ENCODE measurements at places on chromosomes 12 and 14.

- no peak for DNase-seq
These were observed 10.3 kb upstream of the FLVCR2 start for GRCh38 chr14:75568140-75568539.

- no peak for DNase-seq
These were observed 48.4 kb upstream of the FOS start for GRCh38 chr14:75230140-75230792.

DNA sequence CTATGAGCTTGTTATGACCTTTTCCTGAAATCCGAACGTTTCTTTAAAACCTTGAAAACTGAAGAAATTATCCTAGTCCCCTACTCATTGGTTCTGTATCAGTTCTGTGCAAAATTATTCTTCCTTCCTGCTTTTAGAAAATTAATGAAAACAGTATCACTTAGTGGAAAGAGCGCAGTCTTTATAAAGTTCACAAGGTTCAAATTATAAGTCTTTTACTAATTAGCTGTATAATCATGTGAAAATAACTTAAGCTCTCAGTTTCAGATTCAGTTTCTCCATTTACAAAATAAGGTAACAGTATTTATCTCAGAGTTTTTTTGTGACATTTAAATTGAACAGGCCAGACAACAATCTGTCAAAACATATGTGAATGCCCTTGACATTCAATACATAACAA lies 306.1 kb downstream of the ADAMTS20 start:
- DNase-seq, result no peak

- no peak for DNase-seq
These were observed 74.3 kb upstream of the ARID2 start for GRCh38 chr12:45655186-45655585.

DNA sequence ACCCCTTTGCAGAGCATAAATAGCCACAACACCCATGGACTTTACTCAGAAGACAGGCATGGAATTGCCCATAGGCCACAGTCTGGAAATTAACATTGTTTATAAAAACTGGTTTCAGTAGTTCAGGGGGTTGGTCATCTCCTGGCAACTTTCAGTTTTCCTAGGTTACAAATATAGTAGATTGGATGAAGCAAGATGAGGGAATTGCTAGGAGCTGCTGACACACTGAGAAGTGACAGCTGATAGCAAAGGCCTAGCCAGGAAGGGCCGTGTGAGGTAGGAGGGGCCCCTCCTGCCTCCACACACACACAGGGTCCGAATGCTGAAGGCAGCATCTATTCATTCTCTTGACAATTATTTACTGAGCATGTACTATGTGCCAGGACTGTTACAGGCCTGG lies 8.3 kb downstream of the GALNT16 start:
- no peak for DNase-seq

DNA sequence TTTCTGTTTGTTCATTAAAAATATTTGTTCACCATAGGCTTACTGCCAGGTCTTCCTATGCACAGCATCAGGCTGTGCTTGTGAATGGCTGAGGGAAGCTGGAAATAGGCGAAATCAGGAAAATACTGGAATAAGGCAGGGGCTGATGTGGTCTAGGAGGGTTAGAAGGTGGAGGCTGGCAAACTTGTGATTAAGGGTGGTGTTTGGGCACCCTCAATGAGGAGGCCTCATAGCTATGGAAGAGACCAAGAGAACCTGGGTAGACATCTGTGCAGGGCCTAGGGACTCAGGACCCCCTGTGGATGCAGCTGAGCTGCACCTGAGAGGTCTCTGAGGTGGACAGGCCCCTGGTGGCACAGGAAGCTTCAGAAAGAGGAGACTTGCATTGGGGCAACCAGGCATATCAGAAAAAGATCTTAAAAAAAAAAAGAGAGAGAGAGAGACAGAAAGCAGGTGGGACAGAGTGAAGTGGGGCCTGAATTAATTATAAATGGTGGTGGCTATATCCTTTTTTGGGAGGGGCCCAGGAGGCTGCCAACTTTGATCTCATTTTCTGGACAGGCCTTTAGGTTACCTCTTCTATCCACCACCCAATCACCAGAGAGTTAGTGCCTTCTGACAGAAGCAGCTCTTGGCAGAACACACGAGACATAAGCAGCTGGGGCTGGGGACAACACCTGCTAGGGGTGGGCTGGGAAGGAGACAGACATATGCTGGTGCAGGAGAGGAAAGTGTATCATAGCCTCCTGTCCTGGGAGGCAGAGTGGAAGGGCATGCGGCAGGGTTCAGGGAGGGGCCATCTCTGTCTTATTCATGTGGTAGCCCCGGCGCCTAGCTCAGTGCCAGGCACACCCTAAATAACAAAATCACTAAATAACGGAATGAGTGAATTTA lies 46.7 kb upstream of the ATP23 start:
- no peak for DNase-seq

GRCh38 chr12:92968176-92968813 lies 39.2 kb upstream of the EEA1 start:
- DNase-seq, result no peak

- DNase-seq, result no peak
These were observed 36.9 kb downstream of the PSEN1 start for GRCh38 chr14:73173092-73173735.

DNA sequence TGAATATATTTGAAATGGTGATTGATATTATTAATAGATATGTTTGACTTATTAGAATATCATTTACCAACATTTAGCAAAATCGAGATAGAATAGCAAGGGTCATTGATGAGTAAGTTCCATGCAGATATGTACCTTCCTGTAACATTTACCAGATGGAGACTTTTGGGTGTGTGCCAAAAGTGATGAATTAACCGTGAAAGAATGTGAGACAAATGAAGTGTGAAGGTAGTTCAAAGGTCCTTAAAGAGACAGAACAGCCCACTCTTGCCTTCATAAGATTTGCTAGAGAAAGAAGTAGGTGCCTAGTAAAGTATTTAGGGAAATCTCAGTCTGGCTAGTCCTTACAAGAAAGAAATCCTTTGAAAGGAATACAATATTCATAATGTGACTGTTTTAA lies 45.5 kb downstream of the FGD4 start:
- no peak for DNase-seq

- no peak for DNase-seq
These were observed 1.5 kb upstream of the DTX1 start for GRCh38 chr12:113054948-113055486.

DNA sequence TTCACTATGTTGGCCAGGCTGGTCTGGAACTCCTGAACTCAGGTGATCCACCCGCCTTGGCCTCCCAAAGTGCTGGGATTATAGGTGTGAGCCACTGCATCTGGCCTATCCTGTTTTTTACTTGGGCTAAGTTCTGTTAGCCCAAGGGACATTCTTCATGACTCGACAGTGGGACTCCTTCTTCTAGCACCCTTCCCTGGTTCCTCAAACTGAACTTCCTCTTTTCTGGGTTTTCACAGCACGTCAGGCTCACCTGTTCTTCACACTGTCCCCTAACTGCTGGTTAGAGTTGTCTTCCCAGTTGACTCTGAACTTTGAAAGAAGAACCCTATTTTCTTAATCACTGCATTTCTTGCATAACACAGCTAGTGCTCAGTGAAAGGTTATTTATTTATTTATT lies 22.5 kb downstream of the CABP1 start:
- no peak for DNase-seq

GRCh38 chr12:40336573-40337199 lies 111.9 kb downstream of the LRRK2 start:
- no peak for DNase-seq

DNA sequence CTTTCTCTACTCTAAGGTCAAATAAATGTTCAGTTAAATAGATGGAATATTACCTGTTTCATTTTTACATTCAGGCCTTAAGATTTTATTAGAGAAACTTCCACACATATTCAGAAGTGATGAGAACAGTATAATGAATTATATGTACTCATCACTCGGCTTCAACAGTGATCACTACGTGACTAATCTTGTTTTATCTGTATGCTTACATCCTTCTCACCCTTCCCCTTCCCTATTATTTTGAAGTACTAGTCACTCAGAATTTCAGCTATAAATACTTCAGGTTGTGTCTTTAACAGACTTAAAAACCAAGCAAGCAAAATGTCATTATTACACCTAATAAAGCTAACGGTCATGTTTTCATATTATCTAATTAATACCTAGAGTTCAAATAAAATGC lies 34.9 kb downstream of the ETV6 start:
- no peak for DNase-seq

DNA sequence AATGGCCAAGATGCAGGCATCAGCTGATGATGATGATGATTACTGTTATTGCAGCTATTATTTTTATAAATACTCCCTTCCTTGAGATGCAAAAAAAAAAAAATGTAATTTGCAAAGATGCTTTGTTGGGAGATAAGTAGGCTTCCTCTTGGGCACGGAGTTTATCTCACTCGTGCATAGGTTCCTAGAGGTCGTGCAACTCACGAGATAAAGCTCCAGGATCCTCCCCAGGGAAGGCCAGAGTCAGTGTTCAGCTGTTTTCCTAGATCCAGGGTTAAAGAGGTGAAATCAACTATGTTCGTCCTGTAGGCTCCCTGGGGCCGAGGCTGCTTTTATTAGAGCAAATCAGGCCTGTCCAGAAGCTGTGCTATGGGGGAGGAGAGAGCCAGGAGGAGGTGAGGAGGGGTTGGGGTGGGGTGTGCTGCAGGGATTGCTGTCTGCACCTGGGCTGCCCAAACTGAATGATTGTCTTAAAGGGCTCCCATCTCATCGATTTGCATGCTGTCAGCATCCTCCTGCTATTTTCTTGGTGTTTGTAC lies 270.3 kb downstream of the NRXN3 start:
- DNase-seq, result no peak

- DNase-seq, result no peak
These were observed 102.0 kb downstream of the HMGA2 start for GRCh38 chr12:65926119-65926908.
